ENCODE measurements at places on chromosomes 3 and 15.

GRCh38 chr3:159721324-159721723 is 267.3 kb upstream of the IL12A start:
- DNase-seq, result no peak

DNA sequence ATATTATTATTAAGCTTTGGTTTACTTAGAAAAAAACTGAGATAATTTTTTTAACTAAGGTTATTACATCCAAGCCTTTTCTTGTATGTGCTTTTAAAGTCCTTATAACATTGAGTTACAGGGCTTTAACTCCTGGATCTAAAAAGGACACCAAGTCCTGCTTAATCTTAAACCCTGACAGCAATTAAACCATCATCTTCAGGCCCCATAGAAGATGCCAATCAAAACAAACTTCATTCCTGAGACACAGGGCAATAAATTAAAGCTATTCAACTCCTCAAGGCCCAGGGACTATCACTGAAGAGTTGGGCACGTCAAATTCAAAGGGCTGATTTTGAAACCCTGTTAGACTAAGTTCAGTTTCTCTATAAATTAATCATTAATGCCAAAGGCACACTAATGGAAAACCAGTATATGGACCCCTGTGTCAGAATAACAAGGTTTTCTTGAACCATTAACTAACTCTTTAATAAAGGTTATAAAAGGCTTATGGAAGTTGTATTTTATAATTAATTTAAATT is 1152.6 kb downstream of the NSUN3 start:
- no peak for DNase-seq

DNA sequence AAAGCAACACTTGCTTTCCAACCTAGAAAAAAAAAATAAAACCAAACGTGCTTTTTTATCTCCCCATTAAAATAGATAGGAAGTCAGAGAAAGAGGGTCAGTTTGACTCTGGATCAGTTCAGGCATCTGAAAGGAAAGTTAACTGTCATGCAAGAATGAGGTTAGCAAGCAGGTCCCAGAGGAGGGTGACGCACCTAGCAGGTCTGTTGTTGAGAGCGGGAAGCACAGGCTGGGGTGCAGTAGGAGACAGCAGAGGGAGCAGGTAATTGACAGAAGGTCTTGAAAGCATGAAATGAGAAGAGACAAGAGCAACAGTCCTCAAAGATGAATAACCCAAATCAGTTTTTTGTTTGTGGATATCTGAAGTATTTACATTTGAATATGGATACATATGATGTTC is 82.5 kb downstream of the ANO10 start:
- no peak for DNase-seq

- peak; percentile 29 for DNase-seq
Measured at GRCh38 chr3:58237941-58238681, 519 bp downstream of the ABHD6 start.

DNA sequence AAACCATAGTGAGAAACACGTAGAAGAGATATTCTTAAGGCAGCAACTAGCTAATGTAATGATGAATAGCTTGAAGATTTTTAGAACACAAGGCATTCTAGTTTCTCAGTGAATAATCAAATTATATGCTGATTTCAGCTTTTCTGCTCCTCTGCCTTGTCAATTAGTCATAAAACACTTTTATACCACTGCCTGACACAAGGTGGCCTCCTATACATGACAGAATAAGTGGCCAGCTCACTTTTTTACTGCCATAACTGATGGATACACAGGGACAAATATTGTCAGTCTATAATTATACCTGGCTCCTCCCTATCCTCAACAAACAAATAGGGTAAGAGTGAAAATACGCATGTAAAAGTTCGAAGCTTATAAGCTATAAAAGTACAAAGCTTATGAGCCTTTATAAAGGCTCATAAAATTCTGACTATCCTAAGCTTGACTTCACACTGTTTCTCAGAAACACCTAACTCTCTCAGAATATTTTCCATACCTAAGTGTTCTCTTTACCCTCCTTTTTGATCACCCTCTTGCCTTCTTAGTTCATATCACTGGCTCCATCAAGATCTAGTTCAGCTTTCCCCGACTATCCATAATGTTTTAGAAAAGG is 81.6 kb downstream of the HERC1 start:
- no peak for DNase-seq

- no peak for DNase-seq
Measured at GRCh38 chr15:51971032-51971374, 575 bp downstream of the LEO1 start.

- no peak for DNase-seq
Measured at GRCh38 chr3:190606596-190606995, 92.7 kb downstream of the IL1RAP start.

DNA sequence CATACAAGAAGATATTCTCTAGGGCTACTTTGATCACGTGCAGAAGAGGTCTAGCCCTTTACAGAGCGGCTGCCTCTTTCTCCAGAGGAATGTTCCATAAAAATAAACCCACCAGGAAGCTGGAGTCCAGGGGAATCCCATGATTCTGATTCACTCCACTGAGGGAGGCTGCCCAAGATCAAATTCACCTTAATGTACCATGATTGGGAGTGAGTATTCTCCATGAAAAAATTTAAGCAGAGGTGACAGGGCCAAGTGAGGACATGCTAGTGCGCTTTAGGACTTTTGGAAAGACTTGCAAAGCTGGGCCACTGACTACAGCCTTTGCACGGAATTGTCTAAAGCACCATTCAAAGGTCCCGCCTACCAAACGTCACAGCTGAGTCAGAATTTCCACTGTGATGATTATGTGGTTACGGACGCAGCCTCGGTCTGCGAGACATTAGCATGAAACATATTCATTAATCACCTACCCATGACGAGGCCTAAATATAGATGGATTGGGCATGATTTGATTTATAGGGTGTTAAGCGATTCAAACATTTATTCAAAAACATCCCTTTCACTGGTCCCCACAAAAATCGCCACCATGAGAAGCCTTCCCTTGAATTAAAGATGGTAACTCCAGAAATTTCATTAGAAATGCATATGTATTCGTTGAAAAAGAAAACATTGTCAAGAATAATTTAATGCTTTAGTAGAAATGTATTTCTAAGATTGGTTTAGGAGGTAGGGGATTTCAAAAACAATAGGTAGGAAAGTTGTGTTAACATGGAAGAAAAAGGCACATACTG is 152.6 kb downstream of the GREM1 start:
- DNase-seq, result no peak

GRCh38 chr15:39453620-39454019 is 127.3 kb upstream of the THBS1 start:
- no peak for DNase-seq

DNA sequence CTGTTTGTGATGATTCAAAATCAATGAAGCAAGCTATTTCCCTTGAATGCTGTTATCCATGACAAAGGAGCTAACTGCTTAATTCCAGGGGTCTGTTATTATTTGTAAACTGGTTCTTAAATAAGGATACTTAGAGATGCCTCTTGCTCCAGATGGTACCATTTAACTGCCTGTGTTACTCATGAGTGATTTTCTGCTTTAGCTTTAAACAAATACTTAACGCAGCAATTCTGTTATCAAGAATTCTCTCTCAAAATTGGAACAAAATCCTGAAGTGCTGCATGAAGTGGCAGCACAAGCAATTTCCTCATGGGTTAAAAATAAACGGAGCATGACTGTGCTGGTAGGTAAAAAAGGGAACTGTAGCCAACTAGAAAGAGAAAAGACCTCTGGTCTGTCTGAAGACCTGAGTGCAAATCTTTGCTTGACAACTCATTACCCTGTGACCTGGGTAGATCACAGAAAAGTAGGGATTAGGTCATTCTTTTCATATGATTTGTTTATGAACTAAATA is 62.5 kb upstream of the GBE1 start:
- no peak for DNase-seq

GRCh38 chr3:128603811-128604775 is 46.5 kb downstream of the RPN1 start:
- no peak for DNase-seq

DNA sequence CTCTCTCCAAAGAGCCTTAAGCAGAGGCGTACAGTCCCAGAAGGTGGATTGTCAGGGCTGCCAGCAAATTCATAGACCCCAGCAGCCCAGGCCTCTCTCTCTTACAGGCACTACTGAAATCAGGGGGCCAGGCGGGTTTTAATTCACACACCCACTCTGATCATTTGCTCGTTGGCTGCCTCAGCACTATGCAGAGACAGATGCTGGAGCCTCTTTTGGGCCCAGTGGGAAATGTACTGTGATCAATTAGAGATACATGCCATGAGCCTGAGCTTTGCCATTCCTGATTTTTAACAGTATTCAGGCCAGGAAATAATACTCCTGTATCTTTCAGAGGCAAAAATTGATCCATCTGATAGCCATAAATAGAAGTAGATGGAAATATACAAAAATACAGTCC is 53.0 kb downstream of the CMTM6 start:
- no peak for DNase-seq

DNA sequence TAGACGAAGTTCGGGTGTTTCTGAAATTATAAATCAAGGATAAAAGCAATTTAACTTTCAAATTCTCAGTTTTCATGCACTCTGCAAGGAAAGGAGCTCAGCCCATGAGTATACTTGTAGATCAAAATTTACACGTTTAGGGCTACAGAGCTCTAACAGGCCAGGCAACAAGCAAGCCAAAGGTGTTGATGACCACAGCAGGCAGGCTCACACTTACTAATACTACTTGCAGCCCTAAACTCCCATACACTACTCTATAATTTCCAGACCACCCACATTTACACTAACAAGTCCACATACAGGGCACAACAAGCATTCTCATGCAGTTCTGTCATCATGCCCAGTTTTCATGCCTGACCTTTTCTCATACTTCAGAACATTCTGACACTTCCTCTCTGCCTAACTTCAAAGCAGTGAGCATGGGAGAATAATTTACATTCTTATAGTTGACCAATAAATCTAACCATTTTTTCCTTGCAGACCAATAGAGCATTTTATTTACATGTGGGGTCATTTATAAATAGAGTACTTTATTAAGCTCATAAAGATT is 124.7 kb upstream of the FRMD4B start:
- DNase-seq, result no peak

DNA sequence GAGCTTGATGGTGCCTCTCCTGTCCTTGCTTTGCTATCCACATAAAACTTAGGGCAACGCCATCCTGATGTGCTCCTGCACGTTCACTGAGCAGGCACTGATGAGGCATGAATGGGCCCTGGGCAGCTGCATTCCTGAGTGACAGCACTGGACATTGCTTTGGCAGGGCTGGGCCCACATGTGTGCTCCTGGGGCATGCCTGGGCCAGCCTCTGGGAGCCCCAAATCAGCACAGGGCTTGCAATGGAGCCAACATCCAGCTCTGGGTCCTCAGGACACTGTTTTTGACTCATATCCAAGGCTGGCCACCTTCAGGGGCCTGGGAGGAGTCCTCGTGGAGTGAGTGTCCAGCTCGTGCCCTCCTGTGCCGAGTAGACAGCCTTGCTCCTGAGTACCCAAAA is 5.9 kb upstream of the TKT start:
- no peak for DNase-seq

GRCh38 chr3:133468251-133468721 is 68.4 kb downstream of the BFSP2 start:
- DNase-seq, result no peak

DNA sequence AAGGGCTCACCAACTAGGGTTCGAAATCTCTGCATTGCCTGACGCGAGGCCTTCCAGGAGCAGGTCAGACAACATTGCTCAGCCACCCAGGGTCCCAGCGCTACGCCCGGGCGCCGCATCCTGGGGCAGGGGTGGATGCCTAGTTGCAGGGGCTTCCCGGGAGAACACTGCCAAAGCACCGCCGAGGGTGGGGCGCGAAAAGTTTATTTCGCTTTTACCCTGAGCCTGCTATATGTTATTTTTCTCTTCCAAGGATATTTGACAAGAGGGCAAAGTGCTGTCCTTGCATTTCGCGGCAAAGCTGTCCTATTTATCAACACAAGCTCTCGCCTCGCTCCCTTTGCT is 549 bp upstream of the SOX14 start:
- no peak for DNase-seq

- no peak for DNase-seq
Measured at GRCh38 chr3:58563386-58564035, 13.7 kb downstream of the FAM107A start.

GRCh38 chr3:63863150-63864007 is at the start of the genes ATXN7 and THOC7:
Gene ATXN7 (plus strand): TSS chr3:63863867. CDS start chr3:63912599, 48,732 bp downstream.
Gene THOC7 (minus strand): TSS chr3:63863805. CDS start chr3:63863790, 15 bp downstream.
- peak; percentile 67 for DNase-seq
